ENCODE measurements at places on chromosomes 16 and 17.

- DNase-seq: no peak
Measured at GRCh38 chr16:71340406-71340805, 18.1 kb upstream of the CALB2 start.

- DNase-seq: no peak
Measured at GRCh38 chr16:86089991-86090390, 191.0 kb downstream of the IRF8 start.

- DNase-seq: no peak
Measured at GRCh38 chr16:2690852-2691251, 8.5 kb downstream of the KCTD5 start.

DNA sequence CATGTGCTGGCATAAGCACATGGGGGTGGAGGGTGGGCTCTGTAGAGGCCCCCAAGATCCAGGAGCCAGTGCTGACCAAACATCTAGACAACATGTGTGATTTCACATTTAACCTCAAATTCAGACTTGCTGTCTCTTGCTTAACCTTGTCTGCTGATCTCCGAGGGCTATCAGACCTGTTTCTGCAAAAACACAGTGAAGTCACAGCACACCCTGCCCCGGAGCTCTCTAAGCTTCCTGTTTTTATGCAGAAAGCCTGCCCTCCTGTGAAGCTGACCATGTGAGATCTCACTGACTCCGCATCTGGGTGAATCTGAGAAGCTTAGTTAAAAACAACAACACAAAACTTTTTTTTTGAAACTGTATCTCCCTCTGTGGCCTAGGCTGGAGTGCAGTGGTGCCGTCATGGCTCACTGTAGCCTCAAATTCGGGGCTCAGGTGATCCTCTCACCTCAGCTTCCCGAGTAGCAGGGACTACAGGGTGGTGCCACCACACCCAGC lies 6.6 kb upstream of the DPEP2 start:
- no peak for DNase-seq

- peak; percentile 57 for DNase-seq
Measured at GRCh38 chr16:89629827-89630610, 16.6 kb downstream of the DPEP1 start.

DNA sequence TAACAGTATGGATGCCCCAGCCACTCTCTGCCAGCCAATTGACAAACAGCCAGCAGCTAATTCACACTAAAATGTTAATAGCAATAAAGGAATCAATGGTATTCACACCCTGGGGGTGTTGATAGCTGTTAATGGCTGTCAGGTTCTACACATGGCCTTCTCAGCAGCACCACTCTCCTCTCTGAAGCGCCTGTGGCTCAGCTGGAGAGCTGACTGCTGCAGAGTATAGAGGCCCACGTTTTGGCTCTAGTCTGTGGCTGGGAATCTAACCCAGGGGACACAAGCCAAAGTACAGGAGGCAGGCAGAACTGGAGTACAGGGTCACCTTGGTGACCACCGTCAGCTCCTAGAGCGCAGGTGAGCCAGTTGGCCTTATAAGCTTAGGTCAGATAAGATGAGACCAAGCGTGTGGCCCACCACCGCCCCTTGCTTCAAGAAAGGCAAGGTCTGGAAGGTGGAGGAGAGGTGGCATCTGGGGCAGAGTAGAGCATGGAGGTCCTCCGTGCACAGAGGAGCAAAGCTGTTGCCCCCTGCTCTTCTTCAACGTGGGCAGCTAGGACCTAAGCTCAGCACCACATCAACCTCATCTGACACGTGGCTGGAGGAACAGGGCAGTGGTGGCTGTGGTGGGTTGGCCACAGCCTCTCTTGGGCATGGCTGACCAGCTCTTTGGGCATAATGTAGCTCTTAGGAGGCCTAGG lies 25.4 kb downstream of the CCR7 start:
- no peak for DNase-seq

- DNase-seq: no peak
Measured at GRCh38 chr17:43615330-43616028, 46.2 kb downstream of the MEOX1 start.

GRCh38 chr17:59338498-59338897 lies 7.0 kb downstream of the YPEL2 start:
- DNase-seq: no peak

Measured in HepG2 (cell line).